ENCODE measurements at places on chromosomes 2 and 18.

DNA sequence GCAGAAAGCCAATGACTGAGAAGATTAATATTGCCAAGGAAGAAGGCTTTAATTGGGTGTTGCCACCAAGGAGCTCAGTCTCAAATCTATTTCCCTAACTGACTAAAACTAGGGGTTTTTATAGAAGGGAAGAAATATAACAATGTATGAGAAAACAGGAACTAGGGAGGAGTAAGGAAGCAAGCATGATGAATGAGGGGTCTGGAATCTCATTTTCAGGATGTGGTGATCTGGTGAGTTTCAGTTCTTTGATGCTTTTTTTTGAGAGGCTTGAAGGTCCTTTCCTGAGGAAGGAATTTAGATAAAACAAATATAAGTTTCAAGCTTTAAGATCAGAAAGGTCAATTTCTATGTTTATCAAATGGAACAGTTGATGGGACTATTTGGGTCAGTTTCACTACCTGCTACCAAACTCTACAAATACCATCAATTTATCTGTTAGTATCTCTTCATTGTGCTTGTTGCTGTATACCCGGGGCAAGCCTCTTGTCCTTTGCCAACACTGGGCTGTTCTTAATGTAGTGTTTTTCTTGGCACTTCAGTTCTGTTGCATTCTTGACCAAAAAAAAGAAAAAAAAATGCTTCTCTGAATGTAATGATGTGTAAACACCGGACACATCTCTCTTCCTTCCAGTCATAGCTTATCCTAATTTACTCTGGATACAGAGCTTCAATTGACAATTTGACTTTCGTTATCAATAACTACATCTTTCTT lies 357.0 kb downstream of the GALNT13 start:
- no peak for DNase-seq

DNA sequence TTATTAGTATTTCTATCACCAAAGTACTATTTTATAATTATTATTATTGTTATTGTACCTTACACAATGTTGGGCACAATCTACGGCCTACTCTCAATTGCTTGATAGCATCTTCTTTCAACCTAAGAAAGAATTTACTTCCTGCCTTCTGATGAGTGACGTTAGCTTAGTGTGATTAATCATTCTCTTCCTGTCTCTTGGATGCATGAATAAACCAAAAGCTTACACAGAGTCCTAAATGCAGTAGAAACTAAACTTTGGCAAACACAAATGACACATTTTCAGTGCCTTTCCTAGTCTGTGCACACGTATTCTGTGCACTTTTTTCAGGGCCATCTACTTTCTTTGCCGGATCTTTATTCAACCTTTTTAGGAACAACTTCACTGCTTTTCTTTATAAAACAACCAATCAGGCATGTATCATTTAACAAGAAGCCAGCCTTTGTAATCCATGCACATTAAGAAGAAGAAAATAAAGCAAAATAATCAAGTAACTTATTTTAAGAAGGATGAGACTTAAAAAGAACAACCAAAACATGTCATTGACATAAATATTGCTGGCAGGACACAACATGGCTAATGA lies 19.1 kb downstream of the TRAK2 start:
- no peak for DNase-seq

- DNase-seq = no peak
Observed at GRCh38 chr2:98029718-98030222, 34.0 kb upstream of the TMEM131 start.

- peak; percentile 24 for DNase-seq
Observed at GRCh38 chr18:60549338-60549960, 176.9 kb upstream of the MC4R start.

- DNase-seq = no peak
Observed at GRCh38 chr2:161780881-161781280, 156.7 kb downstream of the SLC4A10 start.
